ENCODE measurements at places on chromosomes 11 and 22.

GRCh38 chr22:37534445-37534844 lies 15.2 kb upstream of the CARD10 start:
- DNase-seq = no peak

GRCh38 chr11:77035039-77035438 lies 841 bp downstream of the B3GNT6 start:
- no peak for DNase-seq

DNA sequence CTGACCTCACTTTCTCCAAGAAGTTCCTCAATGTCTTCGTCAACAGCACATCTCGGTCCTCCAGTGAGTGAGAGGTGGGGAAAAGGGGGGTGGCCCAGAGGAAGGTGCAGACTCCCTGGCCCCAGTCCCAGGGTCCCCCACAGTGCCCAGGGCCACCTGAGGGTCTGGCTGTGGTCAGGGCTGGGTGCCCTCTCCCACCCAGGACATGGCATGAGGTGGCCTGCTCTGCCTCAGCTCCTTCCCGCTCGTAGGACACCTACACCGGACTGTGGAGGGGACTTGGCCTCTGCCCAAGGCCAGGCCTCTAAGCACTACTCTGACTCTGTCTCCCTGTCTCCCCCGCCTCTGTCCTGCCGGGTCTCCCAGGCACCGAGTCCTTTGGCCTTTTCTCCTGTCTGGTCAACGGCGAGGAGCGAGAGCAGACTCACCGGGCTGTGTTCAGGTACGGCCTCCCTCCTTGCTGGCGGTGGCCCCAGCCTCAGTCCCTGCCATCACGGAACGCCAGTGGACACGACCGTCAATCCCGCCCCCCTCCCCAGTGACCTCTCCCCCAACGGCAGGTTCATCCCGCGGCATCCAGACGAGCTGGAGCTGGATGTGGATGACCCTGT lies 4.5 kb downstream of the MAPK8IP2 start:
- DNase-seq = no peak

GRCh38 chr22:48376428-48376827 lies 1451.2 kb downstream of the BRD1 start:
- no peak for DNase-seq

- no peak for DNase-seq
These were observed 54.9 kb downstream of the ME3 start for GRCh38 chr11:86617502-86617901.

DNA sequence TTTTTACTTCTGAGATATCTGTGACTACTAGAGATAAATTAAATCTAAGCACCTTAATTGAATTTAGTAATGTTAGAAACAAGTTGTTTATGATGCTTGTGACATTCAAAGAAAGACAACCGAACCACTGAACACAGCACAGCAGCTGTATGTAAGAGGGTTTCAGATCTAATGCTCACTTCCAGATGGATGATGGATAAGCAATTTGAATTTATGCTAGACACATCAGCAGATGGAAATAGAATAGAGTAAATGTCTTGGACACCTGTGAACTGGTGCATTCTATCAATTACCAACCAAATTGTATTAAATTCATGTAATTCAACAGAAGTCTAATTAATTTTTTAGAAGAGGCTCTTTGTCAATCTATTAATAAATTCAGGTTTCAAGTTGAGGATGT lies 306.3 kb downstream of the CNTN5 start:
- DNase-seq = no peak

DNA sequence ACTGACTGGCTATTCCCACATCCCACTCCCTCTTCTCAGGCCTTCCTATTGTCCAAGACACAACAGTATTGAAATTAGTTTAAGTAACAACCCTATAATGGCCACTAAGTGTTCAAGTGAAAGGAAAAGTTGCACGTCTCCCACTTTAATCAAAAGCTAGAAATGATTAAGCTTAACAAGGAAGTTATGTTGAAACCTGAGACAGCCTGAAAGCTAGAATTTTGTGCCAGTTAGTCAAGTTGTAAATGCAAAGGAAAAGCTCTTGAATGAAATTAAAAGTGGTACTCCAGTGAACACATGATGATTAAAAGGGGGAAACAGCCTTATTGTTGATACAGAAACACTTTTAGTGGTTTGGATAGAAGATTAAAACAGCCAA lies 332.7 kb downstream of the CASP12 start:
- no peak for DNase-seq

DNA sequence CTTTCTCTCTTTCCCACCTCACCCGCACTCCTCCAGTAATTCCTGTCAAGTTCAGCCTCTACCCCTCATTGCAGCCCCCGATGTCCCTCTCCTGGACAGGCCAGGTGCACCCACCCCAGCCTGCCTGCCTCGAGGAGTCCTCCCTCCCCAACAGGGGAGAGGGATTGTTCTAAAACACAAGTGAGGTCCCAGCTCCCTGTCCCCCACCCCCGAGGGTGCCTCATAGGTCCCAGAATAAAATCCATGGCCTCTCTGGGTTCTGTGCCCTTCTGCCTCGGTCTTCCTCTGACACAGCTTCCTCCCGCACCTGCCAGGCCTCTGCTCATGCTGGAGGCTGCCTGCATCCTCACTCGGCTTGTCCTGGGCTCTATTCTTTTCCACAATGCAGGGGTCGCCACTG lies 720.1 kb downstream of the BRD1 start:
- DNase-seq = no peak

- no peak for DNase-seq
These were observed 644 bp downstream of the TMEM134 start for GRCh38 chr11:67468456-67468758.

- peak; percentile 2 for DNase-seq
These were observed 620.3 kb downstream of the NELL1 start for GRCh38 chr11:21289686-21290085.

- no peak for DNase-seq
These were observed 51.2 kb upstream of the ELF5 start for GRCh38 chr11:34564807-34565241.

DNA sequence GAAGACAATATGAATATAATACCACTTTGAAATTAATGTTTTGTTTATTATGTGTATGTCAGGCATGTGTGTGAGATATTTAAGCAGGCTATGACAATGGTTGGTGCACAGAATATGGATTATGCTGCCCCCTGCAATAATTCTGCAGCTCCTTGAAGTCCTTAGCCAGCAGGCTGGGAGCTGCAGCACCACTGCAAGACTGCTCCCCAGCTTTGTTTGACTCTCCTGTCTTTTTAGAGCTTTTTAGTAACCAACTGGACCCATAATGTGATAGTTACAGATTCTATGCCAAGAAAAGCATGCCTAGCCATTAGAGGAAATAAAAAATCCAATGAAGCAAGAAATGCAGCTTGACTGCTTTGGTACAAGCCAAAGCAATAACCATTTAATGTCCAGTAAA lies 535.1 kb downstream of the TMEM135 start:
- no peak for DNase-seq

DNA sequence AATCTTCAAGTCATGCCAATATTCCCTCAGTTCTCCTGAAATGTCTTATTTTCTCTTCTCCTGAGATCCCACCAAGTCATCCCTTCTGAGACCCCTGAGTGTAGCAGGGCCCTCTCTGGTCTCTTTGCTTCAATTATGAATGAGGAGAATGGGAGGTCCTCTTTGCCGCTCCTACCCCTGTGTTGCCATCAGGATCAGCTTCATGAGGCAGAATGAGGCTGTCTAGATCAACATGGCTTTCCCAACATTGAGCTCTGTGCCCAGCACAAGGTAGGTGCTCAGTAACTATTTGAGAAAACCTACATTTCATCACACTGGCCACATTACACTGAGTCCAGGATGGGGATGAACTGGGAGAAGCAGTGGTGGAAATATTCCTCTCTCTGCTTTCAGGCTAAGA lies 107.2 kb downstream of the ZNF280B start:
- DNase-seq = no peak

DNA sequence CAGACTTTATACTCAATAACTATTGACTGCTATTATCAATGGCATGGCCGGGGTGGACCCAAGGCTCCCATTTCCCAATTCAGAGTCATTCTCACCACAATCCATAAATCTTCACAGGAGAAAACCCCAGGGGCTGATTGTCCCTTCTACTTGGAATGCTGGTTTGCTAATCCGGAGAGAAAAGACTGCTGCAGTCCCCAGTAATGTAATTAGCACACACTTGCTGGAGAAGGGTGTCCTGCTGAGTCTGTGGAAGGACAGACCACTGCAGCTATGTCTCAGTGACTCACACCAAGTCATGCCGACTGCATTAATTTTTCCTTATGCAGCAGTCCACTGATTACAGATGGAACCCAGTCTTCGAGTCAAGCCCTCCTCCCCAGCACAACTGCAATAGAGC lies 5.9 kb upstream of the ETS1 start:
- DNase-seq = no peak

GRCh38 chr22:21942407-21943343 lies 10.0 kb downstream of the PPM1F start:
- no peak for DNase-seq

DNA sequence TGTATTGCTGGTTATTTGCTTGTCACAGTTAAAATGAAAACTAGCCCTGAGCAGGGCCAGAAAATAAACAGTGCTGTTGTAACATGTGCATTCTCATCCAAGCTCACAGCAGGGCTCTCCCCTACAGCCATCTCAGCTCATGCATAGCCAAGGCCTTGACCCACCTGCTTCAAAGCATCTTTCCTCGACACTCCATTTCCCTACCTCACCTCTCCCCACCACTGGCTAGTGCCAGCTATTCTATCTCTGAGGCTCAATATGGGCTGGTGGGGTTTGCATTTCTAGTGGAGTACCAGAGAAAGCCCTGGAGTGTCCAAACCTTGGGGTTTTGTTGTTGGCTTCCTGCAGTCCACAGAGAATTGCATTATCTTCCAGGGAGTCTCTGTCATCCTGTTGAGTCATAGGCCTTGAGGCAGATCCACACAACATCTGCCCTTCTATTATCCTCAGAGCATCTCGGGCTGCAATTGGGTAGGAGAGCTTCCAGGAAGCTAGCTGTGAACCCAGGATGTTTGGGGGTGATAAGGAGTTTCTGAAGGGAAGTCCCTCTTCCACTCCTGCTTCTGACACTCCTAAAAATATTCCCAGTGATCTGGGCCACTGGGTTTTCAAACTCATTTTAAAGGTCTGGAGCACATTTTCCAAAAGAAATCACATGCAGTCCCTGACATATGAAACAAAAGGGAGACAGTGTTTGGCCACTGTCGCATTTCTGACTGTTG lies 36.1 kb upstream of the AMOTL1 start:
- no peak for DNase-seq

- DNase-seq = no peak
These were observed 1.8 kb upstream of the PGA3 start for GRCh38 chr11:61201476-61201875.

DNA sequence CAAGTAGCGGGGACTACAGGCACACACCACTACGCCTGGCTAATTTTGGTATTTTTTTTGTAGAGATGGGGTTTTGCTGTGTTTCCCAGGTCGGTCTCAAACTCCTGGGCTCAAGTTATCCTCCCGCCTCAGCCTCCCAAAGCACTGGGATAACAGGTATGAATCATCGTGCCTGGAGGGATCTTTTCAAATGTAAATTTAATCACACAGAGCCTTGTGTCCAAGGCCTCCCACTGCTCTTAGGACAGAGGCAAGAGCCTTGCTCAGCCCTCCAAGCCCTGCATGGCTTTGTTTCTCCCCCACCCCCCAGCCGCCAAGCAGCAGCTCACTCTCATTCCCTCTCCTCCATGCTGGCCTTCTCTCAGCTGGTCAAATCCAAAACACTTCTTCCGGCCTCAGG lies 75.3 kb upstream of the CREB3L1 start:
- DNase-seq = no peak

DNA sequence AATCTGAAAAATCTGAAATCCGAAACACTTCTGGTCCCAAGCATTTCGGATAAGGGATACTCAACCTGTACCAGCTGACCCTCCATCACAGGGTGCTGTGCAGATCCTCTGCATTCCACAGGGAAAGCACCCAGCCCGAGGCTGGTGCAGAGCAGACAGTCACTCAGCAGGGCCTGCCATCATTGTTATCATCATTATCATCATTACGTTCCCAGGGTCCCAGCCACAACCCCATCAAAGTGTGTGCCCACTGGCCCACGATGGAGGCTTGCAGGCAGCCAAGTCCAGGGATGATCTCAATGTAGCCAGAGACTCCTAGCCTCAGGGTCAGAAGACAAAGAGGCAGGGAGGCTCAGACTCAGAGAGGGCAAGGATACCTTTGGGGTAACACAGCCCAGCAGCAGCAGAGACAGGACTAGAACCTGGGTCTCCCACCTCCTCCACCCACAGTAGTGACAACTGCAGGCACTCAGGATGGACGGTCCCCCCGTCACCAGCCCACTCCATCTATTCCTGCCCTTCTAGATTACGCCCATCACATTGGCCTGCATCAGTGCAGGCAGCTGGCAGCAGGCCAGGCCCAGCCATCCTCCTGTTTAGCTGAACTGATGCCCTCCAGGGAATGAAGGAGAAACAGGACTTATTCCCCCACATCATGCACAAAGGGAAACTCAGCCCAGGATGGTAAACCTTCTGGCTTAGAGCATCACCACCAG lies 10.3 kb downstream of the GAL3ST1 start:
- no peak for DNase-seq

GRCh38 chr22:27185760-27186302 lies 528.4 kb downstream of the MIAT start:
- no peak for DNase-seq

- peak; percentile 52 for DNase-seq
These were observed 12.7 kb upstream of the PANX2 start for GRCh38 chr22:50157709-50158375.

DNA sequence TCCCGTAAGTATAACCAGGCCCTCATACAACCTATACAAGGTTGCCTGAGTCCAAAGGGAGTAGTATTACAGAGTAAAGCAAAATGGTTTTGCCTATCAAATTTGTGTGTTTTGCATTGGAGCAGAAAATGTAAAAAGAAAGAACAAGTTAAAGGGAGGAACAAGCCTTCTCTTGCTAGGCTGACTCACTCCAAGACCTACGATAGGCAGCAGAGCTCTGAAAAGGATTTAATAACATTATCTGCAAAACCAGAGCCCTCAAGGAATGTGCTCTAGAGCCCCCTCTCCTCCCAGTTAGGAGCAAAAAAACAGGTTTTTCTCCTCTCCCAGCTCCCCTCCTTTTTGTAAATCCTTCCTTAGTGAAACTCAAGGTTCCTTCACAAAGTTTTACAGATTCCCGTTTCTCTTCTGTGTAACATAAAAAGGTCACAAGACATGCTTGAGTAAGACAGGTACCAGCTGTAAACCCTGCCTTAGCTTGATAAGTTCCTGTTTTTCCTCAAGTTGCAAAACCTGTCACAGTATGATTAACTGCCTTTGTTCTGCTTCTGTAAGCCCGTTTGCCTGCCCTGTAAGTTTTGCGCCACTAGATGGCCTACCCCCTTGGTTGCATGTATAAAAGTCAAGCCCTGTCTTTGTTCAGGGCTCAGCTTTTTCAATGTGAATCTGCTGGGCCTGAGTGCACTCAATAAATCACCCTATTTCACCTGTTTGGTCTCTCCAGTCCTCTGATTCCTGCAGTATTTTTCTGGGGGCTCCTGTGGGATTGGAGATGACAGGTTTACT lies 498.2 kb downstream of the KCNA4 start:
- no peak for DNase-seq

Measured in NCI-H510A (cell line).